ENCODE measurements at places on chromosomes 2 and 18.
A peak's percentile ranks its signal among the peaks of the same experiment; 100 is the strongest.

GRCh38 chr2:233419602-233420391 is 65.5 kb downstream of the DGKD start:
- peak; percentile 31 for DNase-seq

DNA sequence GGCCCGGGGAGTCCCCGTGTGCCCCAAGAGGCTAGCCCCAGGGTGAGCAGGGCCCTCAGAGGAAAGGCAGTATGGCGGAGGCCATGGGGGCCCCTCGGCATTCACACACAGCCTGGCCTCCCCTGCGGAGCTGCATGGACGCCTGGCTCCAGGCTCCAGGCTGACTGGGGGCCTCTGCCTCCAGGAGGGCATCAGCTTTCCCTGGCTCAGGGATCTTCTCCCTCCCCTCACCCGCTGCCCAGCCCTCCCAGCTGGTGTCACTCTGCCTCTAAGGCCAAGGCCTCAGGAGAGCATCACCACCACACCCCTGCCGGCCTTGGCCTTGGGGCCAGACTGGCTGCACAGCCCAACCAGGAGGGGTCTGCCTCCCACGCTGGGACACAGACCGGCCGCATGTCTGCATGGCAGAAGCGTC is 16.9 kb upstream of the FAHD2A start:
- no peak for DNase-seq

DNA sequence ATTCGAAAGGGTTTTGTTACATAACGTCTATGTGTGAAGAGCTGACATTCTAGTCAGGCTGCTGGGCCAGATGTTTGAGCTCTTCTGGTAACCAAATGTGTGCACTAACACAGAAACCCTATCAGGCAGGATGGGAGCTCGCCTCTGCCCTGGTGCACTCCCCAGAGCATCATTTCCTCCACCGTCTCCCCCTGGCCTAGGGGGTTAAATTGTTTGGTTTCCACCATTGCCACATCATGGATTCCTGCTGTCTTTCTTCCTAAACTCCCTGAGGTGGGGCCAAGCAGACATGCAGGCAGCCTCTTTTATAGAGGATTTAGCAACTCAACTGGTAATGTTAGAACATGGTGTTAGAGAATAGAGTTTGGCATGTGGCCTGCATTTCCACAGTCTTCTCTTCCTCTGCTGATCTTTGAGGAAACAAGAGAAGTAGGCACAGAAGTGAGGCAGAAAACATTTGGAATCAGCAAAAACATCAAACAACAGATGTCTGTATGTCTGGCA is 87.3 kb downstream of the ANTXR1 start:
- DNase-seq: no peak

DNA sequence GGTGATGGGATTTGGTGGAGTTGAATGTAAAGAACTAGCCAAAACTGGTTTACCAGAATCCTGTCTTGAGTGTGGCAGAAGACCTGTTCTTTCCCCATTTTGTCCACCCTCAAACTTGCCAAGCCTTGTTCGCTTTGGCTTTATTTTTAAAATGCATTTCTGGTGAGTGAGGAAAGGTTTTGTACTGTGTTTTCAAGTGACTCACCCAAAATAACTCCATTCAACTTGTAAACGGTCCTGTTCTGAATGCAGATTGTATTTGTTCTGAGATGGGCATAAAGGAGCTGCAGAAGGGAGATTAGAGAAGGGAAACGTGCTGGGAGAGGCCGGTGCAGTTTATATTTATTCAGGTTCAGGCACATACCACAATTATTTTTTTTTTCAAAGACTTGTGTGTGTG is 5.3 kb upstream of the ITPRID2 start:
- no peak for DNase-seq

GRCh38 chr18:39486268-39486667 is 1920.7 kb upstream of the CELF4 start:
- DNase-seq: no peak

DNA sequence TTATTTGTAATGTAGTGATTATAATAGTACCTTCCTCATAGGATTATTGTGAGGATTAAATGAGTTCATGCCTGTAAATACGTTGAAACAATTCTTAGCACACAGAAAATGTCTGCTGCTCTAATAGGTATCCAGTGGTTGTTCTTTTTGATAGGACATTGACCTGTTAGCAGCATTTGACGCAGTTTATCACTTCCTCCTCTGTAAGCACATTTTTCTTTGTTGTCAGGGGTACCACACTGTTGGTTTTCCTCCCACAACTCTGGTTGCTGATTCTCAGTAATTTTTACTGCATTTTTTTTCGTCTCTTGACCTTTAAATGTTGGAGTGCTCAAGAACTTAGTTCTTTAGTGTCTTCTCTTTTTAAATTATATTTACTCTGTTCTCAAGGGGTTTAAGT is 15.4 kb downstream of the PPM1B start:
- no peak for DNase-seq

DNA sequence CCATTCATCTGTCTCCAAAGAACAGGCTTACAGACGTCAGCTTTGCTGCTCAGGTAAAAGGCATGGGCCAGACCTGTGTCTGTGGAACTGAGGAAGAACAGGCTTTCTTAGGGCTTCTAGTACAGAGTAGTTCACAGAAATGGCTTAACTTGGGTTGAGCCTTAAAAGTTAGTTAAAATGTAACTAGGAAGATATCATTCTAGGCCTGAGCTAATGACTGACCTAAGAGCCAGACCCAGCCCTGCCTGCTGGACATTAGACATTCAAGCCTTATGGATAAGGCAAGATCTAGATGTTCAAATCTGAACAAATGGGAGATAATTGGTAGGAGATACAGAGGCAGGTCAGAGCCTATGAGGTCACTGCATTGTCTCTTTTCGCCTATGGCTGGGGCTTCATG is 73.9 kb upstream of the SLC14A2 start:
- DNase-seq: no peak

DNA sequence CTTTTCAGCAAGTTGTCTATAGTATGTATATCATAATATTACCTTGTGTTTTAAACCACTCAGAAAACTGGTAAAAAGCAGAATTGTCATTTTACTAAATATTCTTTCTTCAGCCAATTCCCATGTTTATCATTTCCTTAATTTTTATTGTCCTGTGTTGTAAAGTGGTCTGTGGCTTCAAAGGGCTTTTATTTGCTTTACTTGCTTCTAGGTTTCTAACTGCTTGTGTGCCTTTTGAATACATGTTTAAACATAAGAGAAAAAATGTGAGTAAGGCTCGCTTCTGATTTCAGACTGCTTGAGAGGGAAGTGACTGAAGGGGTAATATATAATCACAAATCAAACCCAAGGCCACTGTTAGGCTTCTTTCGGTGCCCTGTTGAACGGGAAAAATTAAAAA is 407.5 kb upstream of the NRP2 start:
- no peak for DNase-seq

- no peak for DNase-seq
Observed at GRCh38 chr2:58473165-58473564, 232.0 kb upstream of the FANCL start.

- no peak for DNase-seq
Observed at GRCh38 chr2:138823666-138824065, 43.5 kb upstream of the NXPH2 start.

DNA sequence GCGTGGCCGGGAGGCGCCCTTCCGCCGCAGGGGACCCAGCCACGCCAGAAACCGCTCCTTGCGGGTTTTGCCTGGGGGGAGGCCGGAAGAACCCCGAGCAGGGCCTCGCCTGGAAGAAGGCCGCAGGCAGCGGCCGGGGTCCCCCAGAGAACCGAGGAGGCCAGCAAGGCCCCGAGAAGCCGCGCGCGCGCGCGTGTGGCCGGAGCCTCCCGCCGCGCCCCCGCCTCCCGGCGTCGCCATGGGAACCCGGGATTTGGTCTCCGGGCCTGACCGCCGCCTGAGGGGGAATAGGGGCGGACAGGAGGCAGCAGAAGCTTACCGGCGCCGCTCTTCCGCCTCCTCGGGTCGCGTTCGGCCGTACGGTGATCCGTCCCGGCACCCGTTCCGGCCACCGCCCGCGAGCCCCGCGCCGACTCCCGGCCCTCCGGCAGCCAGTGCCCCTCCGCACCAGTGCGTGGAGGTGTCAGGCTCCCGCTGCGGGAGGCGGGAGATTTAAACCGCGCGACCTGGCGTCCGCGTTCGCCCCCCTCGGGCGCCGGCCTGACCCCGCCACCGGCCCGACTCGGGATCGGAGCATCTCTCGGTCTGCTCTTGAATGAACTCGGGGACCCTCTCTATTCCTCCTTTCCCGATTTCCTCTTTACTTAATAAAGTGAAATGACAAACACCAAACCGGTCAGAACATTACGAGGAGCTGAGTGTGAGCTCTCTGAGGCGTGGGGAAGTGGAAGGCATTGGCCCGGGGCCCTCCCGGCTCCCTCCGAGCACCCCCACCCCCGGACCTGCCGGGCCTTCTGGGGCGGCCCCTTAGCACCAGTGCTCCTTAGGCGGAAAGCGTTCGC is at the start of gene ICA1L:
Gene ICA1L, minus strand, starts transcription at position 467 of the 842 bp plus-strand sequence. CDS start 42,757 bp downstream, outside the sequence.
- DNase-seq: peak; percentile 50

GRCh38 chr18:24075767-24076597 is 61.4 kb downstream of the TTC39C start:
- DNase-seq: peak; percentile 75

- no peak for DNase-seq
Observed at GRCh38 chr2:146246002-146246735, 1598.7 kb upstream of the ACVR2A start.

DNA sequence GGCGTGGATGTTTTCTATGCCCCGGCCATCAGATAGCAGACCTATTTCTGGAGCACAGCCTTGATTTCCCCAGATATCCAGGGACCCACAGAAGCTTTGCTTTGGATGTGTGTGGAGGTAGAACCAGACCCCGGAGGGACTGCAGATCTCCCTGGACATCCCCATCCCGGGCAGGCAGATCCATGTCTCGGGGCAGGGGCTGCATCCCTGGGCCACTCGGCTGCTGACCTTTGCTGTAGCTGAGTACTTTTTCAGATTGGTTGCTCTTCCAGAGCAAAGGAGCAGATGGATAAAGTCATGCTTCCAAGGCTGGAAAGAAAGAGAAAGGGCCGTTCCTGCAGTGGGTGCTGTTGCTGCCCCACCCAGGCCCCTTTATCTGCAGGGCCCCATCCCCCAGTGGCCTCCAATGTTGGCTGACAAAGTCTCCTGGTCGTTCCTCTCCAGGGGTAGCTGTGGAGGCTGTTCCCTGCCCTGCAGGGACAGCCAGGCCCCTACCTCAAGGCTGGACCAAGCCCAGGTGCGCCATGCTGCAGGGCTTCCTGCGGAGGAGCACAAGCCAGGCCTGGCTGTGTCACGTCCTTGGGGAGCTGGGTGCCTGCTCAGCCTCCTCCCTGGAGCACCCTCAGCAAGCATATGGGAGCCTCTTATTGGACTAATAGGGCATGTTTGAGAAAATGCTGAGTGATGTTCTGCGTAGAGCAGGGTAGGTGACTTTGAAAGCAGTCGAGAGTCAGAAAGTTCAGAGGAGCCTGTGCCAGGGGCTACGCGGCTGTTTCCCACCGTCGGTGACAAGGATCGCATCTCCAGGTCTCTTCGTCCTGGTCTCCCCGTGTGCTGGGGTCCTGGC is 68.4 kb downstream of the TPO start:
- no peak for DNase-seq

GRCh38 chr2:204175552-204176271 is 239.1 kb downstream of the ICOS start:
- no peak for DNase-seq

- no peak for DNase-seq
Observed at GRCh38 chr2:190505696-190506095, 28.8 kb downstream of the NEMP2 start.

DNA sequence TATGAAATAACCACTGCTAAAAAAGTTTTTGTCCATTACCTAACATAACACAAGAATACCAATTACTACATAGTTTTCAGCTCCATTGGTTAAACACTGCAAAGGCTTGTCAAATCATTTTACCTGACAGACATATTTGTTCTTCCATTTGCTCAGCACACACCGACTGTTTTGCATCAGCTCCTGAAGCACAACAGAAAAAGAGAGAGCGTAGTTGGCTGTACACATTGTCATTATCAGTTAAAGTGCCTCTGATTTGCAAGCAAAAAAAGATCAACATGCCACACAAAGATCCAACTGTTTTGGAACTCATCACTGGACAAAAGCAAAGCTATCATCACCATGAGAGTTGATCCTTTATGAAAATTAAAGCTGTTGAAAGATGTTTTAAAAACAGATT is 103.8 kb downstream of the WDPCP start:
- no peak for DNase-seq

DNA sequence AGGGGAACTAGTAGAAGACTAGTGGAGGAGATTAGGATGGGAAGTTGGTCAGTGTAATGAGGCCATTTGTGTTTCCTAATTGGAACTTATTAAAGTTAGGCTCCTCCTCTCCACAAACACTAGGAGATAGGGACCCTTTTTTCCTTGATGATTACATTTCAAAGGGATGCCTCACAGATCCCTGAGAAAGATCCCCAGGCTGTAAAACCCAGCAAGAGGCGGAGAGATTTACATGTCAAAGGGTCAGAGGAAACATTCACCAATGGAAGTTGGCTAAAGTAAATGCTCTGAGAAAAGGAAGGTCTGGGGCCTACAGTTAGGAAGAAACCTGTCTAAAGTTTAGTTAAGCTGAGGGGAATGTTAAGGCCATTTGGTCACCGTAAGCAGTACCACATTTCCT is 1.4 kb upstream of the CCDC85A start:
- DNase-seq: no peak

- DNase-seq: no peak
Observed at GRCh38 chr2:83665894-83666293, 793.2 kb downstream of the SUCLG1 start.

GRCh38 chr2:186771395-186771794 is 77.5 kb downstream of the FAM171B start:
- DNase-seq: no peak

GRCh38 chr18:43825768-43826167 is 548.5 kb upstream of the SYT4 start:
- no peak for DNase-seq

DNA sequence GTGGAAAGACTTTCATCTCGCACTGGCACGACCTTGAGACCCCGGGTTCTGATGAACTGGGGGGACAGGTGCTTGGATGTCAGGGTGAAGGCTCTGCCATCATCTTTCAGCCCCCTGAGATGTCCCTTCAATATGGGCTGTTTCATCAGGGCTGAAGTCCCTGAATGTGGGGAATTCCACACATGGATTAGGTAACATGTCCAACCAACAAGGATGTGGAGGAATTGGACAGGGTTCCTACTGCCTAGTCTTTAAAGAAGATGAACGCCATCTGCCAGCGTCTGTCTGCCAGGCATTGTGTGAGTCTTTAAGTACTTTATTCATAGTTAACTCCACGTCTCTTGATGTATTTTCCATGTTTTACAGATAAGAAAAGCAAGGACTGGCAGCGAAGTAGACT is 5.9 kb upstream of the GRHL1 start:
- no peak for DNase-seq

GRCh38 chr18:27704736-27705361 is 472.1 kb downstream of the CDH2 start:
- no peak for DNase-seq

- no peak for DNase-seq
Observed at GRCh38 chr2:10776231-10776977, 36.2 kb downstream of the PDIA6 start.

GRCh38 chr2:6971502-6971901 is 54.3 kb downstream of the RNF144A start:
- DNase-seq: no peak
